ENCODE measurements at places on chromosomes 5 and 9.
A peak's percentile ranks its signal among the peaks of the same experiment; 100 is the strongest.

DNA sequence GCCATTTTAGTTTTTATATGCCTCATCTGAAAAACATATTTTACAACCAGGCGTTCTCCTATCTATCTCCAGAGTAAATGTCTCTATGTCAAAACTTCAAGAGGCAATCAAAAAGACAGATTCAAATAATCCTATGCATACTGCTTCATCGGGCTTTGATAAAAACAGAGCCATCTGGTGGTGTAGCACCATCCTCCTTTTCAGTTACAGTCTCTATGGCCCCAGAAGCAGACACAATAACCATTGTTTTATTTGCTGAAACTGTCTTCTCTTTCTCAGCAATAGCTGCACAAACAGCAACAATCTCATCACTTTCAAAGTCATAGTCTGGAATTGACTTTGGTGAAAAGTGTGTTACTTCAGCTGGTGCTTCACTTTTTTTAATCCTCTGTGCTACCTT lies 36.3 kb downstream of the PTGER4 start:
- DNase-seq = no peak
- H3K27me3 ChIP-seq = no peaks in the 10 kb centered on the region
- peaks cover 22% of the 10 kb centered on the region for H3K36me3 ChIP-seq
- H3K4me1 ChIP-seq = peaks cover 16% of the 10 kb centered on the region
- no peak overlapping the region for H3K4me3 ChIP-seq

- peaks cover 18% of the 10 kb centered on the region for H3K27me3 ChIP-seq
- peaks cover 47% of the 10 kb centered on the region for H3K4me1 ChIP-seq
- no peak for DNase-seq
- H3K36me3 ChIP-seq = no peaks in the 10 kb centered on the region
- no peak overlapping the region for H3K4me3 ChIP-seq
Observed at GRCh38 chr9:134399435-134400056, 73.3 kb downstream of the RXRA start.

GRCh38 chr9:100219347-100219746 lies 120.3 kb downstream of the INVS start:
- no peaks in the 10 kb centered on the region for H3K4me1 ChIP-seq
- H3K27me3 ChIP-seq = no peaks in the 10 kb centered on the region
- no peak overlapping the region for H3K27ac ChIP-seq
- no peak overlapping the region for H3K4me3 ChIP-seq
- H3K36me3 ChIP-seq = no peaks in the 10 kb centered on the region

GRCh38 chr9:33351547-33351946 lies 50.8 kb downstream of the AQP7 start:
- H3K27ac ChIP-seq = peak overlapping the region; percentile 36
- H3K4me1 ChIP-seq = no peaks in the 10 kb centered on the region
- no peak overlapping the region for H3K4me3 ChIP-seq
- peaks cover 39% of the 10 kb centered on the region for H3K36me3 ChIP-seq
- H3K27me3 ChIP-seq = no peaks in the 10 kb centered on the region

DNA sequence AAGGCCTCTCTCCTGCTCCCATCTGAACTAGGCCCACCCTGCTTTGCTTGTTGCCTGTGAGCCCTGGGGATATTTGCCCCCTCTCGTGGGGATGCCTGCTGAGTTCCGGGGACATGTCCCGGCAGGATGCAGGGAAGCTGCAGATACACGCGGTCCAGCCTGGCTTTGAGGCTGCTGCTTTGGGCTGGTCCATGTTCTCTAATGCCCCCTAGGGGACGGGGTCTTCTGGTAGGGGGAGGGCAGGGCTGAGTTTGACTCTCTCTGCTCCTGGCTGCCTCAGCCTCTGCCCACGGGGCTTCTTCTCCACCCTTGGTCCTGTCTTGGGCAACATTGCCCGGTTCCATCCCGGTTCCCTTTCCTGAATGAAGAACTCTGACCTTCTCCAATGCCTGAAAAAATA lies 84.9 kb upstream of the ASS1 start:
- no peak overlapping the region for H3K4me3 ChIP-seq
- H3K27me3 ChIP-seq = peaks cover 4% of the 10 kb centered on the region
- H3K36me3 ChIP-seq = no peaks in the 10 kb centered on the region
- H3K4me1 ChIP-seq = no peaks in the 10 kb centered on the region

DNA sequence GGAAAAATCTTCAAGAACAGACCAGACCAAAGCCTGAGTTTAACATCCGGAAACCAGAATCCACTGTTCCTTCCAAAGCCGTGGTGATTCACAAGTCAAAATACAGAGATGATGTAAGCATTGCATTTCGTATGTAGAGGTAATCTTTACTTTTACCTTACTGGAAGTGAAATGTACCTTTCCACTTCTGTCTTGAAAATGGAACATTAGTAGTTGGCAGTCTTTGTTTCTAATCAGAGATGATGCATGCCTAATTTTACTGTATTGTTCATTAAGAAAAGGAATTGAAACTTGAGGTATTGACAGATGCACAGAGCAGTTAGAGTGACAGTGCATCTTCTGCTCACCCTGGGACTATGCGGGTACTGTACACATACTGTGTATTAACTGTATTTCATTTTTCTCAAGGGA lies 34.6 kb downstream of the HABP4 start:
- peaks cover 1% of the 10 kb centered on the region for H3K27me3 ChIP-seq
- DNase-seq = no peak
- H3K4me1 ChIP-seq = no peaks in the 10 kb centered on the region
- H3K4me3 ChIP-seq = no peak overlapping the region

DNA sequence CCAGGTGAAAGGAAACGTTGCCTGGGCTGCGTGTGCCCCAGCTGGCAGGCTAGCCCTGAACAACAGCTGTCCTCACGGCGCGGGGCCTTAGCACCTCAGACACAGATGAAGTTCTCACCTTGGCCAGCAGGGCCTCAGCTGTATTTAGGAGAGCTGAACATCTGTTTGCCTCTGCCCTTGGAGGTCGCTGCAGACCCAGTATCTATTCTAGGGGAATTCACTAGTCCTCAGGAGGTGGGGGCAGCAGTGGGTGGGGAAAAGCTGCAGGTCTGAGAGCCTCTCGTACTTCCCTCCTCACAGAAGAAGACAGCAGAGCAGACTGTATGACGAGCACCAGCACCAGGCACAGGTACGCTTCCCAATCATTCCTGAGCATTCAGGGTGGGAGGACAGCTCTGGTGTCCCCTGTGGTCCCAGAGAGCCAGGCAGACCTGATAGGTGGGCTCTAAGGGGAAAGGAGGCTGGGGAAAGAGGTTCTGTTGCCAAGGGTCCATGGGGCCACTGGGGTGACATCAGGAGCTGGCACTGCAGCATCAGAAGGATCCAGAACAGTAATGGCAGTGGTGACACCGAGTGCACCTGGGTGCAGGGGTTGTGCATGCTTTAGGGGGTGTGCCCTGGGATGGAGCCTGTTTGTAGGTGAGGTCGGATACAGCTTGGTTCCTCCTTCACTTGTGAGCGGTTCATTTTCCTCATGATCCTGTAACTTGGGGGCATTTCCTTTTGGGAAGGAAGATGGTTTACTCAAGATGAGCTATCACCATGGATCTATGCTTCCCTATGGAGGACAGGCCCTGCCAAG lies 13.8 kb downstream of the CD74 start:
- H3K27ac ChIP-seq = no peak overlapping the region
- H3K4me3 ChIP-seq = no peak overlapping the region
- DNase-seq = no peak
- peaks cover 10% of the 10 kb centered on the region for H3K36me3 ChIP-seq
- H3K27me3 ChIP-seq = peaks cover 8% of the 10 kb centered on the region

GRCh38 chr9:33189331-33189791 lies 22.2 kb upstream of the B4GALT1 start:
- no peaks in the 10 kb centered on the region for H3K4me1 ChIP-seq
- H3K36me3 ChIP-seq = no peaks in the 10 kb centered on the region
- H3K27me3 ChIP-seq = no peaks in the 10 kb centered on the region
- no peak overlapping the region for H3K27ac ChIP-seq
- H3K4me3 ChIP-seq = no peak overlapping the region
- DNase-seq = no peak

- DNase-seq = no peak
- no peaks in the 10 kb centered on the region for H3K36me3 ChIP-seq
- no peaks in the 10 kb centered on the region for H3K27me3 ChIP-seq
Observed at GRCh38 chr5:130479045-130479804, 575.0 kb downstream of the CHSY3 start.

GRCh38 chr9:89418882-89419640 lies 78.9 kb downstream of the SEMA4D start:
- H3K4me3 ChIP-seq = peak overlapping the region; percentile 90
- H3K4me1 ChIP-seq = peaks cover 89% of the 10 kb centered on the region
- DNase-seq = peak; percentile 74
- peak overlapping the region; percentile 94 for H3K27ac ChIP-seq
- no peaks in the 10 kb centered on the region for H3K36me3 ChIP-seq
